ENCODE measurements at places on chromosomes 3 and 15.

DNA sequence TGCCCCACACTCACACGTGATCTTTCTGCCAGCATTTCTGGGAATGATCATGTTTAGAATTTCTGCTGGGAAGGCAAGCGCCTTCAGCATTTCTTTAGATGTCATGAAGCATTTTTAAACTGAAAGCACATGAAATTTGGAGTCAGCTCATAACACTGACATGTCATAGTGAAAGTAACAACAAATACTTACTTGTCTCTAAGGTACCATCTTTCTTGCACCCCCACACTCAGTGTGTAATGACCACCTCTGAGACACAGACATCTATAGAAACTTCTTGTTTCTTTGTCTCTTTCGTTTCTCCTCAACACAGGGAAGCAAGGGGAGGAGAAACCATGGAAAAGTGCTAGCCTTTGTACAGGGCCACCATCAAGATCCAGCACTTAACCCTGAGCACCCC lies 171.7 kb downstream of the RORA start:
- no peak for DNase-seq

- DNase-seq, result peak; percentile 73
These were observed 6.7 kb downstream of the PAQR5 start for GRCh38 chr15:69305204-69305931.

- no peak for DNase-seq
These were observed 126.8 kb upstream of the SUCLG2 start for GRCh38 chr3:67781218-67781617.

- no peak for DNase-seq
These were observed 321.6 kb downstream of the THSD4 start for GRCh38 chr15:71436854-71437253.

DNA sequence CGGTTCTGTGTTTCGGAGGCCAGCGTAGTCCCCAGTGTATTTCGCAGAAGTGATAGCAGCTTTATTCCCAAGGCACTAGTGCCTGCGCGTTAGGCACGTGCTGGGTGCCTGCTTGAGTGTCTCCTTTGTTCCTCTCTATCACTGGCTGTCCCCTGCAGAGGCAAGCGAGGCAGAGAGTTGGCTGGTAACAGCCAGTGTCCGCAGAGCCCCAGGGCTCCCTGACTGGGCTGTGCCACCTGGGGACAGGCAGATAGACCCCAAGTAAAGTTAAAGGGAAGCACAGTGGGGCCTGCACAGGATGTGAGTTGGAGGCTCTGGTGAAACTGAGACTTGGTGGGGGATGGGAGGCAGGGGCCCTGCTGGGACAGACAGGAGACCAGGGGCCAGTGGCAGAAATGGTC lies 50.7 kb downstream of the APBA2 start:
- DNase-seq, result no peak

DNA sequence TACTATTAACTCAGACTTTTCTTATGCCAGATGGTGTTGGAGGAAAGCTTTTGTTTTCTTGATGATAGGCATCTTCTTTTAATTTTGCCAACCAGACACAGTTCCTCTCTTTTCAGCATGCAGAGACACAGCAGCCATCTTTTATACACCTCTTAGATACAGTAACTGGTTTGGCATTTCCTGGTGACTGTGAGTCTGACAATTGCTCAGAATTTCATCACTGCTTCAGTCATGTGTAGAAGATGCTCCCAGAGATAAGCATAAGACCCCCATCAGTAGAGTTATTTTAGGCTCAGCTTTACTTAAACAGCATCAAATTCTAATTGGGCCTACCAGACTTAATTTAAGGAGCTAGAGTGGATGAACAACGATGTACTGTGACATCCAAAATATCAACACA lies 779.0 kb downstream of the SQOR start:
- DNase-seq, result peak; percentile 92

- DNase-seq, result no peak
These were observed 163.8 kb downstream of the FHIT start for GRCh38 chr3:61087465-61087864.

GRCh38 chr3:65368866-65369265 lies 669.9 kb downstream of the MAGI1 start:
- no peak for DNase-seq

DNA sequence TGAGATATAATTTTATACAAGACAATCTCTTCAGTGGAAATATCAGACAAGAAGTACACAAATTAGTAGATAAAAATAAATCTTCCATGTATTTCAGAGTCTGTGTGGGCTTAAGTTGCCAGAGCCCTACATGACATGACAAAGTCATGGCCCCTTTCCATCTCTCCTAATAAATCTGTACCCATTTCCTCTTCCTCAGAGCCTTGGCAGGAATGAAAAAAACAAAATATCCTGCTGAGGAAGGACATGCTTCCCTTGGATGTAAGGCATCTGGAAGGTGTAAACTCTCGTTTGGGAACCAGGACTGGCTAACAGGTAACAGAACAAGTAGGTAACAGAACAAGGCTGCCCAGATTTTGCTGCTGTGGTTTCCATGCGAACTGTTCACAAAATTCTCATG lies 148.1 kb downstream of the SNRK start:
- no peak for DNase-seq

GRCh38 chr15:98902931-98903330 lies 104.7 kb downstream of the PGPEP1L start:
- no peak for DNase-seq

GRCh38 chr3:40366203-40367162 lies 20.5 kb upstream of the ENTPD3 start:
- DNase-seq, result no peak

DNA sequence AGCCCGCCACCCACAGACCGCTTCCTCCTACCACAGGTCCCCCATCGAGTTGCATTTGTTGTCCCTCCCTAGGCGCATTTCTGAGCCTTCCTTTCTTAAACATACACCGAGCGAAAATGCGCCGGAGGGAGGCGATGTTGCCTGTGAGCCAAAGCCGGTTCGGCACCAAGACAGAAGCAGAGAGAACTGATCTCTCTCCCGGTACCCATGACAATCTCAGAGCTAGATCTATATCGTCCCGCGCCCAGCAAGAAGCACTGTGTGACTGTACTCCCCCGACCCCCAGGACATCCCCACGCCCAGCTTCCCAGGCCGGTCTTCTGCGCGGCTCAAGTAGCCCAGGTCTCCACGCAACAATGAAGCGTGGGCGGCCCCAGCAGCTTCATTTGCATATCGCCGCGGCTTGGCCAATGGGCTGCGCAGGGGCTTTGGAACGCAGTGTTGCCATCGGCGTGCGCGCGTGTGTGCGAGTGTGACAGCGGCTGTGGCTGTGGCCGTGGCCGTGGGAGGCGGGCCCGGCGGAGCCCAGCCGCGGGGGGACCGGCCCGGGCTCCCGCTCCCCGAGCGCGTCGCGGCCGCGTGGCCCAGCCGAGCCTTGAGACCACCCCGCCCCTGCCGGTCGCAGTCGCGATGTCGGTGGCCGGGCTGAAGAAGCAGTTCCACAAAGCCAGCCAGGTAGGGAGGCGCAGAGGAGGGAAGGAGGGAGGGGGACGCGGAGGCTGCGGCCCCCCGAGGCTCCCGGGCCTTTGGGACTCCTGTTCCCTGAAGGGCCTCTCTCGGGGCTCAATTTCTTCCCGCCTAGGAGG lies at the start of gene SH3GL3:
Gene SH3GL3, plus strand, starts transcription at position 438 of the 806 bp plus-strand sequence. Its CDS starts 193 bp downstream, at position 631.
- peak; percentile 74 for DNase-seq

DNA sequence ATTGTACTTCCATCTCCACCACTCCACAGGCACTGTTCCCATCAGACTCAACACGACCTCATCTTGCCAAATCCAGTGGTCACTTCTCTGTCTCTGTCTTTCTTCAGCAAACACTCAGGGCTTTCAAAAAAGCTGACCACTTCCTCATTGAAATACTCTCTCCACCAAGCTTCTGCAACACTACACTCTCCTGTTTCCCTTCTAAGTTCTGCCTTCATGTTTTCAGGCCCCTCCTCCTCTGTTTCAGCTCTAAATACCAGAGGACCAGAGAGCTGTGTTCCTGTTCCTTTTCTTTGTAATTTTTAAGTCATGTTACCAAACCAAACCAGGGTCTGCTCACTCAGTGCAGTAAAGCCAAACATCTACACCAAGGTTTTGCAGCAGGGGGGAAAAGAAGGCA lies 33.8 kb upstream of the ACP3 start:
- DNase-seq, result no peak

DNA sequence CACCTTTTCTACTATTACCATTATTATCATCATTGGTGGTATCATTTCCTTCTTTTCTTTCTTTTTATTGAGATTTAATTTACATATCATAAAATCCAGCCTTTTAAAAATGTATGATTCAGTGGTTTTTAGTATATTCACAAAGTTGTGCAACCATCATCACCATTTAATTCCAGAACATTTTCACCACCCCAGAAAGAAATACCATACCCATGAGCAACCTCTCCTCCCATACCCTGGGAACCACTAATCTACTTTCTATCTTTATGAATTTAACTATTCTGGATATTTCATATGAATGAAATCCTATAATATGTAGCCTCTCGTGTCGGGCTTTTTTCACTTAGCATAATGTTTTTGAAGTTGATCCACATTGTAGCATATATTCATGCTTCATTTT lies 29.1 kb downstream of the AAGAB start:
- DNase-seq, result peak; percentile 79

DNA sequence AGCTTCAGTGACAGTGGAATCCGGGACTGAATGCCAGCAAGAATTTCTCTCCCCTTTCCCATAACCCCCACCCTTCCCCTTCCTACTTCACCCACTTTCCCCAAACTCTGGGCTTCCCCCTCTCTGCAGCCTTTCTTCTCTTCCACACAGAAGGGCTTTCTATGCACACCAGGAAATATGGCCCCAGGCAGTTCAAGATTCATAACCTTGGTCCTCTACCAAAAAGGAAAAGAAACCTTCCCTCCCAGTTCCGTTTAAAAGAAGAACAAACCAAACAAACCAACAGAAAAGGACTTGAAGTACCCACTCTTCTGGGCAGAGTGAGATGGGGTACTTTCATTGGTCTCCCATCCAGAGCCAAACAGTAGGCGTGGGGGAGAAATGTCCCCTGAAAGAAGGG lies 68.8 kb upstream of the ABHD2 start:
- no peak for DNase-seq

- DNase-seq, result peak; percentile 62
These were observed 163.7 kb downstream of the PLD1 start for GRCh38 chr3:171646357-171647133.

DNA sequence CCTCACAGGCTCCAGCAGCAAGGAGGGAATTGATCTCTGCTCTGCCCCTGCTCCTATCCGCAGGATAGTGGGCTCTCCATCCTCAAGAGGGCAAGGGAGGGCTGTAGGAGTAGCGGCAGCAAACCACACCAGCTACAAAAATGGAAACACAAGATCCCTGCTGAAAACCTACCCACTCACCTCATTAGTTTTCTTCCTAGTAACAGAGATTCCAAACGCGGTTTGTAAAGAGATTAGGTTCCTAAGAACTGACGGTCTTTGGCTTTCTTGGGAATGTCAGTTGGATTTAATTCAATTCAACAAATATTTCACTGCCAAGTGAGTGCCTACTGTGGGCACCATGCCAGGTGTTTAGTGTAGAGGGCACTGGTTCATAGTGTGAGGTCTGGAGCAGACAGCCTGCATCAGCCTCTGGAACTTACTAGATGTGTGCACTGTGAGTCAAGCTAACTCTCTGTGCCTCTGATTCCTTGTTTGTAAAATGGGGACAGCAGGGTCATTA lies 84.7 kb downstream of the MRPL46 start:
- no peak for DNase-seq

GRCh38 chr3:49539659-49540560 lies 14.4 kb upstream of the BSN start:
- peak; percentile 90 for DNase-seq

- no peak for DNase-seq
These were observed 74.1 kb downstream of the CHL1 start for GRCh38 chr3:270688-271087.

DNA sequence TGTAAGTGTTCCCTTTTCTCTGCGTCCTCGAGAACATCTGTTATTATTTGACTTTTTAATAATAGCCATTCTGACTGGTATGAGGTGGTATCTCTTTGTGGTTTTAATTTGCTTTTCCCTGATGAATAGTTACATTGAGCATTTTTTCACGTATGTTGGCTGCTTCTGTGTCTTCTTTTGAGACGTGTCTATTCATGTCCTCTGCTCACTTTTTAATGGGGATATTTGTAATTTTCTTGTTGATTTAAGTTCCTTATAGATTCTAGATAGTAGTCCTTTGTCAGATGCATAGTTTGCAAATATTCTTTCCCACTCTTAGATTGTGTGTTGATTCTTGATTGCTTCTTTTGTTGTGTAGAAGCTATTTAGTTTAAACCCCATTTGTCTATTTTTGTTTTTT lies 179.2 kb downstream of the DOCK3 start:
- DNase-seq, result no peak

- DNase-seq, result no peak
These were observed 207.8 kb downstream of the NTRK3 start for GRCh38 chr15:88048755-88049154.

DNA sequence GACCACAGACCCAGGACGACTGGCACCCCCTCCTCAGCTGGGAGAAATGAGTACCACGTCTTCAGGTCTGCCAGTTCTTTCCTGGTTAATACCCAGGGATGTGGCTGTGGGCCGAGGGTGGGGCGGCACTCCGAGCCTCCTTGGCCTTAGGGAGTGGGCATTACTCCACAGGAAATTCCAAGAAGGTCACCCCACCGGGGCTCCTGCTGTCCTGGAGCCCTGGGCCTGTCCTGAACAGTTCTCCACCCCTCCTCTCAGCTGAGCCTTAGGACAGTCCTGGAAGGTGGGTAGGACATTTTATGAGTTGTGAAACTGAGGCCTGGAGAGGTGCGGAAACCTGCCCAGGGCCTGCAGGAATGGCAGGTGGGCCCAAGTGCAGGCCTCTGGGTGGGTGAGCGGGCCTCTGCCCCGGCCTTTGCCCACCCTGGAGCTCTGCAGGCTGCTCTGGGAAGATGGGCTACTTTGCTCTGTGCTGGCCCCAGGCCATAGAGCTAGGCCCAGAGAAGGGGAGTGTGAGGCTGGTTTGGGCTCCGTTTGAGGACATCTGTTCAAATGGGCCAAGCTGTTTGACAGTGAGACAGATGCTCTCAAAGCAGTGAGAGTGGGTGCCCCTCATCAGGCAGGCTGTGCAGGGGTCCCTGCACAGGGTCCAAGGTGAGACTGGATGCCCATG lies 103.1 kb downstream of the TMEM266 start:
- no peak for DNase-seq

DNA sequence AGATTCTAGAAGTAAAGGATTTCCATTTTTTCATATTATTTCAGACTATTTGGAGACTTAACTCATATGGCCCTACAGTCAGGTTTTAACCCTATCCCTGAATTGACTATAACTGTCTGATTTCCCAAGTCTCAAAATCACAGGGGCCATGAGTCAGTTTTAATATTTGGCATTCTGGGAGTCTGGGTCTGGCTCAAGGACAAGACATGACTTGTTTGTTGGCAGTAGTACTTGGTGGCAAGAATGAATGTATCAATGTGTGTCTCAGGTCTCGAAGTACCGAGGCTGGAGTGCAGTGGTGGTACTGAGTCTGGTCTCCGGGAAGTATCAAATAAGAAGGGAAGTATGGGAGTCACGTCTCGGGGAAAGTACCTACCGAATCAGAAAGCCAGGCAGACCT lies 10.8 kb downstream of the UMPS start:
- peak; percentile 6 for DNase-seq

DNA sequence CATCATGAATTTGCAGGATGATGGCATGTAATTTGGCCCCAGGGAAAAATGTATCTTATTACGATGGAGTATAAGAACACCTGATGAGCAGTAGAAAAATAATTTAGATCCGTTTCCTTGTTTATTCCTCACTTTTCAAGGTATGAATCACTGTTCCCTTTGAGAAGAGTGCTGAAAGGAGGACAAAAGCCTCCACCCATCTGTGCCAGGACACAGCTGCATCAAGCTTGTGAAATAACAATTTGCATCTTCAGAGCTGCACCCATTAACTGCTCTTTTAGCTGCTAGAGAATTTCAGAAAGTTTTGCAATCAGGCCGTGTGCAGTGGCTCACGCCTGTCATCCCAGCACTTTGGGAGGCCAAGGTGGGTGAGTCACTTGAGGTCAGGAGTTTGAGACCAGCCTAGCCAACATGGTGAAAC lies 9.6 kb downstream of the CLDND1 start:
- DNase-seq, result peak; percentile 10

Measured in fibroblast of skin of right quadriceps (primary cell).